Mammary microvascular endothelial cell (primary cell): ENCODE measurements at places on chromosomes 4 and X. TPM values are rescaled to one million over a fixed set of nuclear protein-coding genes. Genes with fewer than 3 reads are reported as not detected.

Gene DUX4
- not detected in 2 replicates for total RNA-seq

Gene RPS6KA6
- 0.13 and 0.15 TPM in 2 replicates for total RNA-seq

Gene AIFM1
- 17.3 and 21.3 TPM in 2 replicates for total RNA-seq

Gene MTMR8
- 0.05 and 1.3 TPM in 2 replicates for total RNA-seq

Gene EREG
- total RNA-seq: under 0.01 and 0.10 TPM in 2 replicates

Gene NEXMIF
- total RNA-seq: 0.05 TPM in 1 of 2 replicates, not detected in the other

Gene EOLA2
- 28.6 and 28.8 TPM in 2 replicates for total RNA-seq
